ENCODE measurements at places on chromosomes 12 and 14.

DNA sequence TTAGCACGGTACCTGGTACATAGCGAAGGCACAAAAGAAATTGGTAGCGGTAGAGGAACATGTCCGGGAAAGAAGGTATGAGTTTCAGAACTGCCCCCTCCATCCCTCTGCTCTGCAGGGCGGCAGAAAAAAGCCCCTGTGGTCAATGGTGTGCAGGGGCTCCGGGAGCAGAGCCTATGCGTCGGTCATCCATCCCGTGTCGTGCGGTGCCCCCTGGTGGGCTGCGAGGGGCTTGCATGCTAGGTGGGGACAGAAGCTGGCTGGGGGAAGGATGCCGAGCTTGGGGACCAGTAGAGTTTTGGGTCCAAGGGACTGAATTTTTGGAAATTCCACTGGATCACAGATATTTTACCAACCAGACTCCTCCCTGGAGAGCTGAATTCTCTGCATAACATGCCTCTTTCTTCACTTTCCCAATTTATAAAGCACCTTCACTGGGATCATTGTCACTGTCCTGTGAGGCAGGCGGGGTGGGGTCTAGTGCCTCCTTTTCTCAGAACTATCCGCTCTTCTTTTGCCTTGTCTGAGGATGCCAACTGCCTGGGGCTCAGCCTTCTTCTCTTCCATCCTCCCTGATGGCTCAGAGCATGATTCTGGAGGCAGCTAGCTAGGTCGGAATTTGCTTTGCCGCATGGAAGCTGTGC is 148.7 kb downstream of the SMOC1 start:
- peak; percentile 54 for DNase-seq

DNA sequence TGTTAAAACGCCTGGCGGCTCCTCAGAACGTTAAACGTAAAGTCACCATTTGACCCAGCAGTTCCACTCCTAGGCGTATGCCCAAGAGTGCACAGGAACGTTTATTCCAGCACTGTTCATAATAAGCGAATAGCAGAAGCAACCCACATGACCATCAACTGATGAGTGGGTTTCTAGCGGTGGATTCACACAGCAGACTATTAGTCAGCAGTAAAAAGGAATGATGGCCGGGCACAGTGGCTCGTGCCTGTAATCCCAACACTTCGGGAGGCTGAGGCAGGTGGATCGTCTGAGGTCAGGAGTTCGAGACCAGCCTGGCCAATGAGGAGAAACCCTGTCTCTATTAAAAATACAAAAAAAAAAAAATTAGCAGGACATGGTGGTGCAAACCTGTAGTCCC is 22.4 kb upstream of the FBRSL1 start:
- DNase-seq = no peak

DNA sequence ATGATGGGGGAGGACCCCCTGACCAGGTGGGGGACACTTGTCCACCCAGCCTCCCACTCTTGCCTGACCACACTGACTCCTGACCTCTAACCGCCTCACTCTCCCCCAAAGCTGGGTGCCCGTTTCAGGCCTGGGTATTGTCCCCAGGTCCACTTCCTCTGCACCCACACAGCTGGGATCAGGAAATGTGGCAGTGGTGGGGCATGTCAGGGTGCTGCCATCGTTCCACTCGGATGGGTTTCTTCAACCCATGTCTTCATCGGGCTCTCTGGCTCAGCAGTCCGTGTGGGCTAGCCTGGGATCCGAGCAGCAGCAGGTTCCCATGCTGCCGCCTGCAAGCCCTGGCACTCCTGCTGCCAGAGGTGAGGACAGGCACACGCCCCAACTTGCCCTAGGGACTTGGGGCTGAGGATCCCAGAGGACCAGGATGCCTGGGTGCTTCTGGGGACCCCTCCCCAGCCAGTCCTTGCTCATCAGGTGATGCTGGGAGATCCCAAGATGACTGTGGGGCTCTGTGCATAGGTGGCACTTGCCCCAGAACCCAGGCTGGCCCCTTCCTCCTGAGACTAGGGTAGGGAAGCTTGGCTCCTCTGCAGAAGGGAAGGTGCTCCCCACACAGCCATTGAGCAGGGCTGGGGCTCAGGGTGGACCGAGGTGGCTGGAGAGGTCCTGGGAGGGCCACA is 2.9 kb upstream of the CLBA1 start:
- DNase-seq = no peak

- DNase-seq = no peak
Observed at GRCh38 chr12:117450209-117450608, 88.8 kb upstream of the NOS1 start.

- no peak for DNase-seq
Observed at GRCh38 chr12:749751-750270, 2.6 kb upstream of the WNK1 start.

- DNase-seq = no peak
Observed at GRCh38 chr12:20004952-20005351, 363.4 kb upstream of the PDE3A start.

DNA sequence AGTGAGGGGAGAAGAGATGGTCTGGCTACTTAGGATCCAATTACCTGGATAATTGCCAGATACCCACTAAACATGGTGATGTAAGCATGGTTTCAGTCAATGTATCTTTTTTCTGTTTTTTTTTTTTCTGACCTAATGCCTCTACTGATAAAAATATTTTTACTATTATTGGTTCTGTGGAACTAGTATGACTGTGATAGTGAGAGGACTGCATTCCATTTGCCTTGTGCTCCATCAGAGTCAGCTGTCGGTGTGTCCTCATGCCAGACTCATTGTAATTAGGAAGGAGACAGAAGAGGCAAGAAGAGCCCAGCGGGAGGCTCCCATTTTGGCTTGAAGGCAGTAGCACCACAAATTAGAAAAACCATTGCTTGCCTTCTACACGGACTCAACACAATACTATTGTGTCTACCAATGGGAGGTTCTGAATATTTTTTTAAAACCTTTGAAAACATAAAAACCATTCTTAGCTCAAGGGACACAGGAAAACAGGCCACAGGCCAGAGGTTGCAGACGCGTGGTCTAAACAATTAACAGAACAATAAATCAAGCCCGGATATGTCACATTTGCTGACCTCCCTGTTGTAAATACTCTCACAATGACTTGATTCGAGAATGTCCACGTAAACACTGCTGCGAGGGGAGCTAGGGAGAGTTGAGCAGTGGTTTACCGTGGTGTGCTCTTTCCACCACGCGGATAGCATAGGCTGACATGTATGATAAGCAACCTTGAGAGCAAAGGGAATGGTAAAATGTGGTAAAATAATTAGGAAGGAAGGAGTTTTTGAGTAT is 13.5 kb upstream of the DCP1B start:
- no peak for DNase-seq

- DNase-seq = no peak
Observed at GRCh38 chr12:117850048-117850447, 118.7 kb downstream of the KSR2 start.

- DNase-seq = peak; percentile 36
Observed at GRCh38 chr12:4421590-4422031, 24.0 kb downstream of the FGF6 start.

DNA sequence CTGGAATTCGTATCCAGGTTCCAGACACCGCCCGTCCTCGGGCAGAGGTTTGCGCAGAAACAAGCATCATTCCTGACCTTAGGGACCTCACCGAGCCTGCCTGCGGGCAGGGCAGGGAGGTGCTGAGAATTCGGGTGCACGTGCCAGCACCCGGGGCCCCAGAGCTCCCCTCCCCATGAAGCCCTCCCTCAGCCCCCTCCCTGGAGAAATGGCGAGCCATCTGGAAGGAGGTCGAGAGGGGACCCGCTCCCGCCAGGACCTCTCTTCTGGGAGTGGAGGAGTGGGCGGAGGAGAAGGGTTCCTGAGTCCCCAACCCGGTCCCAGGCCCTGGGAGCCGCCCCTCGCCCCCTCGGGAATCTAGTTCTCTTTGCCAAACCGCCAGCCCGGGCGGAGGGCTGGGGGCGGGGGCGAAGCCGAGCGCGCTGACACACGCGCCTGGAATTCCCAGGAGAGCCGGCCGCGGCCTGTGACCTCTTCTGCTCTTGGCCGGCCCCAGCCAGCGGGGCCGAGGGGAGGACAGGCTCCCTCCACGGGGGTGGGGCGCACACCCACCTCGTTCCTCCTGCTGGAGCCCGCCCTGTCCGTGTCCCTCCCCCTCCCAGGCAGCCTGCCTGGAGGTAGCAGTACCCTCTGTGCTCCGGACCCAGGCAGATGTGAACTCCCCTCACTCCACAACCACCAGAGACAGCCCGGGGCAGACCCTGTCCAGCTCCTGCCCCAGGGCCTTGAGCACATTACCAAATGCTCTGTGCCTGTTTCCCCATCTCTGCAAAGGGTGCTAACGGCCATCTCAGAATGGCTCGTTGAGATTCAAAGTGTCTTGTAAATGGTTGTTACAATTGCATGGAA is 23.0 kb upstream of the GPR132 start:
- no peak for DNase-seq

DNA sequence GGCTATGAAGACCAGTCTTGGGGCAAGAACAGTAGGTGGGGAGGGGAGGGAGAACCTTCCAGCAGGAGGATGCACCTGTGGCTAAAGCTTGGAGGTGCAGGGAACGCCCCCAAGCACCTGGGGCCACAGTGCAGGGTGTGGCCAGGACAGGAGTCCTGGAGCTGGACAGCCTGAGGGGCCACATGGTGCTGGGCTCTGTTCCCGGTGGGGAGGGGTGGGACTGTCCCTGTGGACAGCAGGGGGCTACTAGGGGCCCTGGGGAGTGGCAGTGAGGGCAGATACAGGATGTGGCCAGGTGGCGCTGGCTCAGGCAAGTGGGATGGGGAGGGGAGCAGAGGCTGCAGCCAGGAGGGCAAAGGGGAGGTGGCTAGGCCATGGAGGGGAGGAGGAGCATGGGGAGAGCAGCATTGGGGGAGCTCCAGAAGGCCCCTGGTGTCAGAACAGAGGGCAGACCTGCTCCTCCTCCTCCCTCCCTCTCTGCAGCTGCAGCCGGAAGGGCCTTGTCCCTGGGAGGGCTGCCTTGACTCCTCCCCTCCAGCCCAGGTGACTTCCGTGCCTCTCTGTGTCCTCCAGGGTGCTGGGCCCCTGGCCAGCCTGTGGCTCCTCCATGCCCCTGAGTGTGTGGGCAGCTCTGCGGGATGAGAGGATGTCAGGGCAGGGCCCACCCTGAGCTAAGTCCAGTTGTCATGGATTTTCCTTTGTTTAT is 68.4 kb upstream of the DLK1 start:
- DNase-seq = no peak

DNA sequence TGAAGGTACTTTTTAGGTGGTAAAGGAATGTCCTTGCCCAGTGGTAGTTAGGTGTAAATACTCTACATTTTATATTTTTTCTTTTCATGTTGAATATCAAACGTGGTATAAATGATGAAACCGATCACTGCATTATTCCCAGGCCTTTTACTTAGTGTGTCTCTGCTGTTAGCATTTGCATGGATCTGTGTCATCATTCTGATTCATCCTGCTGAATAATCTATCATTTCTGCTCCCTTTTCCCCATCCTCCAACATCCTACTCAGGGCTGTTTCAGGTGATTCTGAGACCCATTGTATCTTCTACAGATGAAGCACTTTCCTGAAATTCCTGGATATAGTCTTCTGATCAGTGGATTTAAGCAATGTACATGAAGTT is 61.0 kb upstream of the PTHLH start:
- no peak for DNase-seq

DNA sequence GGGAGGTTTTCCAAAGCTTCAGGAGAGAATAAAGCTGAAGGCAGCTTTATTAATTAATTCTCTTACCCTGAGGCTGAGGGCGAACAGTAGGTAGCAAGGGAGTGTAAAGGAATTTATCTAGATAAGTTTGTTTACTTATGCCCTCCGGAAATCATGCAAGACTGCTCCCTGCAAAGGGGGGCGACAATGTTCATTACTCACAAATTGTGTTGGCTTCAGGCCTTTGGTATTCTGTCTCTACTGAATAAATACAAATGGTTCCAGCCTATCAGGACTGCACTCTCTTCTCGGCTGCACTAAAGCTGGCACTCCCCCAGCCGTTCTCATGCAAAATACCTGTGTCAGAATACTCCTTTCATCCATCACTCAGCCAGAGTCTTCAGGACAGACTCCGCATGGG is 120.8 kb downstream of the PPHLN1 start:
- no peak for DNase-seq

DNA sequence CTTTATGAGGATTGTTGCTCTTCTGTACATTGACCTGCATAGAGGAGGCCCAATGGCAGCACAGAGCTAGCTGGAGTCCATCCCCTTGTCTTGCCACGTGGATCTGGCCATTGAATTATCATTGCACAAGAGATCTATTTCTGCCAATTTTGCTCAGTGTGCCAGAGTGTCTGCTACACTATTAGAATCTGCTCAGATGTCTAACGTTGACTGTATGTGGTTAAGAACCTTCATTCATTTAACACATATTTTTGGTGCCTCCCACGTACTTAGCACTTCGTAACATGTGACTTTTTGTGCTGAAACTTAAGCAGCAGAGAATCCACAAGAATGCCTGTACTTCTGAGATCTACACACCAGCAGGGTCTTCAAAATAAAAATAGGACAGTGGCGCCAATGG is 166.0 kb upstream of the VASH1 start:
- DNase-seq = no peak

GRCh38 chr14:87935081-87935828 is 57.7 kb downstream of the GALC start:
- DNase-seq = no peak

DNA sequence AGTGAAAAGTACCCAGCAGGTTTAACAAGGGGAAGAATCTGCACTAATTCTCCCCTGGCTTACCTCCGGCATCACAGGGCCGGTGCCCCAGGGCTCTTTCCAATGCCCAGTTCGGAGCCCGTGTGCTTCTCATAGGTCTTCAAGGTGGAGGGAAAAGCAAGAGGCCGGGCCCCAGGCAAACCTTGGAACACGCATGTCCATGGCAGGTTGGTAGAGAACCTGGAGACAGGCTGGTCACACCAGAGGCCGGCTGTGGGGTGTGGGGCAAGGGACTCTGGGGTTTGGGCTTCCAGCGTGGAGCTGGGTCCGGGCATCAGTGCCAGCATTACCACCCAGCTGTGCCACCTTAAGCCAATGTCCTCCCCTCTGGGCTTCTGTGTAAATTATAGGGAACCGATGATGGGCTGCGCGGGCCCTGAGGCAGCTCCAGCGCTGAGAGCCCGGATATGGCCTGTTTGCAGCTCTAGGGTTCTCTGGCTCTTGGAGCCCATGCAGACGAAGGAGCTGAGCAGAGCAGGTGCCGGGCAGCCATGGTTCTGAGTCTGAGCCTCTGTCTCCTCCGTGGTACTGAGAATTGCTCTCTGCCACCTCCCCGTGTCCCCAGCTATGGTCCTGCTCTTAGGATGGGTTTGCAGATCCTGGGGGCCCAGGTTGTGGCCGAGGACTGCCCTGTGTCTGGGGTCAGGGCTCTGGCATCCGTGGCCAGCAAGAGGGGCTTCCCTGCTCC is 197.0 kb upstream of the C14orf180 start:
- DNase-seq = no peak

GRCh38 chr14:59123975-59124374 is 64.5 kb upstream of the DAAM1 start:
- no peak for DNase-seq

- DNase-seq = no peak
Observed at GRCh38 chr12:127594351-127594970, 672.5 kb upstream of the TMEM132C start.

GRCh38 chr12:131033886-131034482 is 80.3 kb downstream of the ADGRD1 start:
- DNase-seq = no peak

GRCh38 chr14:69696204-69696527 is 70.8 kb upstream of the SRSF5 start:
- DNase-seq = no peak

GRCh38 chr14:105151838-105152793 is 16.5 kb downstream of the JAG2 start:
- no peak for DNase-seq

GRCh38 chr14:32375663-32376062 is 46.6 kb downstream of the AKAP6 start:
- DNase-seq = no peak

GRCh38 chr12:18811273-18811672 is 73.4 kb downstream of the CAPZA3 start:
- DNase-seq = no peak

GRCh38 chr14:75242546-75243273 is 35.9 kb upstream of the FOS start:
- DNase-seq = no peak
